ENCODE measurements at places on chromosomes 5 and 9. TPM values are rescaled to one million over a fixed set of nuclear protein-coding genes. Genes with fewer than 3 reads are reported as not detected.

- H3K4me1 ChIP-seq, result peaks cover 4% of the 10 kb centered on the region
- H3K36me3 ChIP-seq, result no peaks in the 10 kb centered on the region
- H3K27ac ChIP-seq, result no peak overlapping the region
- no peak for DNase-seq
These were observed 282.5 kb downstream of the ZSWIM6 start for GRCh38 chr5:61614606-61615005.

DNA sequence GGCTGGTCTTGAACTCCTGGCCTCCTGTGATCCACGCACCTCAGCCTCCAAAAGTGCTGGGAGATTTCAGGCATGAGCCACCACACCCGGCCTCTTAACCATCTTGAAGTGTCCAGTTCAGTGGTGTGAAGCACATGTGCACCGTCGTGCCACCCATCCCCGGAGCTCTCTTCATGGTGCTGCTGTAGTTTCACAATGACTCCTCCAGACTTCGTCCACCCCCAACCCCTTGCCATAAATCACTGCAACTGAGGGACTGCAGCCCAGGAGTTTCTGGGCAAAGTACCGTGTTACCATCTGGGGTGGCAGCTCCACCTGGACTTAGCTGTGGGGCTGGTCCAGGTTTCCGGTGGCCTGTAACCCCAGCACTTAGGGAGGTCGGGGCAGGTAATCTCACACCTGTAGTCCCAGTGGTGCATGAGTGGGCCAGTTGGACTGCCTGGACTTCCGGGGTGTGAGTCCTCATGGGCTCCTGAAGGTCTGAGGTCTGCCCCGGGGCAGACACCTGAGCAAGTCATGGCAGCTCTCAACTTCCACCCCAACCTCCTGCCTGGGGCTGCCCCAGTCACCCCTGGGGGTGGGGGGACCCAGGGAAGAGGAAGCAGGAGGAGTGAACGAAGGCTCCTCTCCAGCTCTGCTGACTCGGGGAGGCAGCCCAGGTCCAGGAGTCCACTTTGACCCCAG lies 6.6 kb upstream of the N4BP3 start:
- H3K4me3 ChIP-seq, result no peak overlapping the region
- H3K27ac ChIP-seq, result no peak overlapping the region
- H3K36me3 ChIP-seq, result no peaks in the 10 kb centered on the region
- H3K27me3 ChIP-seq, result no peaks in the 10 kb centered on the region
- peaks cover 13% of the 10 kb centered on the region for H3K4me1 ChIP-seq

DNA sequence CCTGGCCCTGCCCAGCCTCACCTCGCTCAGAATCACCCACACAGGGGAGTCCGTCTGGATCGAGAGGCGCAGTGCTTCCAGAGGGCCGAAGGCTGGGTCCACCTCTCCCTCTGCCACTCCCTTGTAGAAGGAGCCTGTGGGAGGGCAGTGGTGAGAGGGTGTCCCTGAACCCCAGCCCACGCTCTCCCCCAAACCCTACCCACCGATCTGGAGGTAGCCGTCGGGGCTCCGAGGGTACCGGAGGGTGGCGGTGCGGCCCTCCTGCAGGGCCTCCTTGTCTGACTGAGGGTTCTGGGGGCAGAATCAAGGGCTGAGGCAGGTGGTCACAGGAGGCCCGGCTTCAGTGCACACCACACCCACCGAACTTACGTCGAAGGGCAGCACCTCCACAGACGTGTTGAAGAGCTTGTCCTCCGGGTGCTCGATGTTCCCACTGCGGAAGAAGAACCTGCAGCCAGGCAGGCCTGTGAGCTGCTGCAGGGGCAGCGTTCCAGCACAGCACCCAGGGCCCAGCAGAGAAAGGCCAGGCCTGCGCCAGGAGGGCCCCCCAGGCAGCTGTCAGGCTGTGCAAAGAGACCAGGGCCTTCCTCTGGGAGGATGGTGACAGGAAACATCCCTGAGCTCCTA lies 4.5 kb downstream of the LTC4S start:
- H3K27me3 ChIP-seq, result no peaks in the 10 kb centered on the region
- peaks cover 48% of the 10 kb centered on the region for H3K36me3 ChIP-seq
- no peak overlapping the region for H3K4me3 ChIP-seq
- peaks cover 56% of the 10 kb centered on the region for H3K4me1 ChIP-seq

DNA sequence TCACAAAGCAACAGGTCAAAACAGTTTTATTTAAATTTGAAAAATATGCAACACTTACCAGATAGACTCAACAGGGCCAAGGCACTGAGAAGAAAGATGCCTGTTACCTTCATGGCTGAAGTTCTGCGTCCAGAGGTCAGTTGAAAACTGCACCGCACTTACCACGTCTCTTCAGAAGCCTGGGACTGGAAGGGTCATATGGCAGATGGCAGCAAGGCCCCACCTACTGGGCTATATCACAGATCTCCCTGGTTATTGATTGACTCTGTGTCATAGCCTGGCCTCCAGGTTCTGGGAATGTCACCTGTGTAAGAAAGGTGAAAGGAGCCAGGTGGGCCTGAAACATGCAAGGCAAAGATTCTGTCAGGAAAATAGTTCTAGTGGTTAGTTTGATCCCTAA lies at the start of gene SPINK1:
Gene SPINK1, minus strand, starts transcription at position 207 of the 400 bp plus-strand sequence. Its CDS starts 94 bp downstream, at position 113.
- no peaks in the 10 kb centered on the region for H3K4me1 ChIP-seq
- H3K36me3 ChIP-seq, result no peaks in the 10 kb centered on the region
- H3K27ac ChIP-seq, result no peak within 1 kb of the TSS
- no peak for DNase-seq
- no peak within 1 kb of the TSS for H3K4me3 ChIP-seq
- H3K27me3 ChIP-seq, result no peaks in the 10 kb centered on the region

GRCh38 chr5:1080432-1080831 lies 31.4 kb downstream of the SLC12A7 start:
- no peaks in the 10 kb centered on the region for H3K4me1 ChIP-seq
- no peak overlapping the region for H3K4me3 ChIP-seq
- no peak for DNase-seq
- no peaks in the 10 kb centered on the region for H3K27me3 ChIP-seq

GRCh38 chr5:13601112-13601511 lies 343.4 kb downstream of the DNAH5 start:
- H3K27me3 ChIP-seq, result no peaks in the 10 kb centered on the region
- no peak overlapping the region for H3K27ac ChIP-seq
- DNase-seq, result no peak

DNA sequence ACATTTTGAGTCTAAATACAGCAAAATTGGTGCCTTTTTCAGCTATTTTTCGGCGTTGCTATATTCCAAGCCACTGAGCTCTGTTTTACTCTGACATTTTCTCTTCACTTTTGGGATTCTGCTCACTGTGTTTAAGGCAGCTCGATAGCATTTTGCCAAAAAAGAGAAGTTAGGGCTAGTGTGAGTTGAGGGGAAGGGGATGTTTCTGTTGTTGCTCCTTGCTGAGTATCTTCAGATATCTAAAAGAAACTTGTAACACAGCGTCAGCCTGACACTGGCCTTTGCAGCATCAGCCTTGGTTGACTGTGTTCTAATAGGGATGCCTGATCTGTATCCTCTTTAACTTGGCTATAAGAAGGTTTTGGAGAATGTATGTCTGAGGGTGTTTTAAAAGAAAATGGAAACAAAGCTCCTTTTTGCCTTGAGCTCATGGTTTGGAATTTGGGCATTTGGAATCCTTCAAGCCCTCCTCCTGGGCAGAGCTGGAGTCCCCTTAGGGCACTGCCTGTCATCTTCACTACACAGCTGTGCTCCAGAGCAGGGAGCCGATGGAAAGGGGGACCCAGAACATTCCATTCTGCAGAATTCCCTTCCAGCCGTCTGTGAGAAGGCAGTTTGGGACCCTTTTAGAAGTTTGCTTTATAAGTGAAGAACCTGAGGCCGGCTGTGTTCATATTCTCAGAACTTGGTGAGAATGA lies 63.0 kb downstream of the EXOSC2 start:
- H3K36me3 ChIP-seq, result no peaks in the 10 kb centered on the region
- no peaks in the 10 kb centered on the region for H3K27me3 ChIP-seq
- DNase-seq, result no peak
- peaks cover 25% of the 10 kb centered on the region for H3K4me1 ChIP-seq
- H3K4me3 ChIP-seq, result no peak overlapping the region
- H3K27ac ChIP-seq, result peak overlapping the region; percentile 79

DNA sequence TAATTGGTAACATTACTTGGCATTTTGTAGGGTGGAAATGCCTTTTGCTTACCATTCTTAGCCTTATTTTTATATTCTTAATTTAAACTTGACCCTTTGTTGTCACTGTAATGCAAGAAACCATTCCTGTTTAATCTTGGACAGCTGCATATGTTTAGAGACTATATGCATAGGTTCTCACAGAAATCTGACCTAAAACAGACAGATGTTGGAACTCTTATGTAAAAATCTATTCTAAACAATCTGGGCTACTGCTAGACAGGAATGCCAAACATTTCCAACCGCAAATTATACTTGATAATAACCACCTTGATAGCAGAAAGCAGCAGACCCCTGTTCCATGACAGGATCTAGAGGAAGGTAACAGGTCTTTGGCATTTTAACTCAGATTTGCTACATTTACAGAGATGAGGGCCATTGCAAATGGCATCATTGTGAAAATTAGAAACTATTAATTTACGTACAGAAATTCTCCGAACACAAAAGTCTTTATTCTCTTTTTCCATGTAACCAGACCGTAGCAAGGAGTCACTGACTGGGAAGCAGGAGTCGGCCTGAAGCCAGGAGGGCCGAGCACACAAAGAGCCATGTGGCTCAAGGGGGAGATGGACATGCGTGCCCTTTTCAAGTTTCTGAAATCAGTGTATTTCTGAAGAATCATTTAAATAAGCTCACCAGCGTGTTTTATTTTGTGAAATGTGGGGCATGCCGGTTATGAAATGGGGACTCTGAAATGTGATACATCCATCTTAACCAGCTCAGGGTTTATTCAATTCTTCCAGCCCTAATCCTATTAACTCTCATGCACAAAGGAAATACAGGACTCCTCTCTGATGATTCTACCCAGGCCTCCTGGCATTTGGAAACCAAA lies 139.3 kb downstream of the AOPEP start:
- H3K27ac ChIP-seq, result peak overlapping the region; percentile 70
- H3K36me3 ChIP-seq, result no peaks in the 10 kb centered on the region
- H3K4me1 ChIP-seq, result peaks cover 22% of the 10 kb centered on the region
- H3K27me3 ChIP-seq, result no peaks in the 10 kb centered on the region

- H3K27ac ChIP-seq, result no peak overlapping the region
- H3K27me3 ChIP-seq, result no peaks in the 10 kb centered on the region
- DNase-seq, result no peak
- H3K4me3 ChIP-seq, result no peak overlapping the region
- H3K36me3 ChIP-seq, result no peaks in the 10 kb centered on the region
- H3K4me1 ChIP-seq, result no peaks in the 10 kb centered on the region
These were observed 324.5 kb upstream of the WWC1 start for GRCh38 chr5:167966979-167967378.

DNA sequence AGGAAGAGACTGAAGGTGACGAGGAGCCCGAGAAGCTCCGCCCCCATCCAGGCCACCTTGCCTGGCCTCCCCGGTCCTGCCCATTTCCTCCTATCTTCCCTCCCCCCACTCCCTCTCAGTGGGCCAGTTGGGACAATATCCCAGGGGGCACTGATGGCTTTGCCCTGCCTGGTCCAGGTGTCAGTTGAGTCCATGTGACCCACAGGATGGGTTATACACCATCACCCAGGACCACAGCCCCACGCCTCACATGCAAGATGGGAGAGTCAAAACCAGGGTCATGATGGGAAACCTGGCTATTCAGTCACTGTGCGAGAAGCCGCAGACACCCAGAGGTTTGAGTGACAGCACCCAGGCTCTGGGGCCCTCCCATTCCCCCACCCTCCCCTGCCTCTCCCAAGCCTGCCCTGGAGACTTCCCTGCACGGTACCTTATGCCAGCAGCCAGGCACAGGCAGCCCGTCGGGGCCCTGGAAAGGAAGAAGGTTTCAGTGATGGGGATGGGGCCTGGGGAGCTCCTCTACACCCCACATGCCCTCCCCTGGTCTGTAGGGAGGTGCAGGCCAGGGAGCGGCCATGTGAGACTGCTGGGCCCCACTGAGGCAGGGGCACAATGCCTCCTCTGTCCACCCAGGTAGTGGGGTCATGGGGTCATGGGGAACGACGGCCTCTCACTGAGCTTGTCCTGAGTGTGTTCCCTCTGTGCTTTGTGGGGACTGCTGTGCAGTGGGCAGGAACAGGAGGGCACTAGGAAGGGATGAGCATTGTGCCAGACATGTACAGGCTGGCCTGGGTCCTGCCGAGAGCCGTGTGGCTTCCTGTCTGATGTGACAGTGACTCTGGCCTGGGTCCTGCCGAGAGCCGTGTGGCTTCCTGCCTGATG lies 6.3 kb upstream of the PHYKPL start:
- H3K4me3 ChIP-seq, result no peak overlapping the region
- H3K27me3 ChIP-seq, result no peaks in the 10 kb centered on the region
- H3K4me1 ChIP-seq, result peaks cover 81% of the 10 kb centered on the region
- peak; percentile 87 for DNase-seq
- H3K36me3 ChIP-seq, result no peaks in the 10 kb centered on the region

- no peaks in the 10 kb centered on the region for H3K36me3 ChIP-seq
- no peak for DNase-seq
- H3K4me1 ChIP-seq, result no peaks in the 10 kb centered on the region
- H3K27me3 ChIP-seq, result no peaks in the 10 kb centered on the region
- no peak overlapping the region for H3K27ac ChIP-seq
These were observed 1046.9 kb upstream of the WWC1 start for GRCh38 chr5:167244583-167244982.

DNA sequence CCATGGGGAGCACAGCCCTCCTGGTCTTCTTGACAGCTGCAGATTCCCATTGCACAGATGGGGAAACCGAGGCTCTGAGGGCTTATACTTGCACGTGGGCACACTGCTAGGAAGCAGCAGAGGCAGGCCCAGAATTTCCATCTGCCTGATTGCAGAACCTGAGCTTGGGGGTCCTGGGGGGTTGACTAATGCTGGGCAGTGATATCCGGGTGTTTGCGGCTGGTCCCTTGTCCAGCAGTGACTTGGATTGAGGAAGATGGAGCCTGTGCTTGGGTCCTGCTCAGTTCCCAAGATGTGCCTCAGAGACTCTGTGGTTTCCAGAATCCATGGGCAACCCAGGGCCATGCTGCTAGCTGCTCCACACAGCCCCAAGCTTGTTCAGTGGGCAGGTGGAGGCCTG lies 91.2 kb downstream of the PHF2 start:
- H3K4me3 ChIP-seq, result no peak overlapping the region
- DNase-seq, result peak; percentile 53
- H3K4me1 ChIP-seq, result no peaks in the 10 kb centered on the region
- H3K27ac ChIP-seq, result no peak overlapping the region
- peaks cover 46% of the 10 kb centered on the region for H3K36me3 ChIP-seq

DNA sequence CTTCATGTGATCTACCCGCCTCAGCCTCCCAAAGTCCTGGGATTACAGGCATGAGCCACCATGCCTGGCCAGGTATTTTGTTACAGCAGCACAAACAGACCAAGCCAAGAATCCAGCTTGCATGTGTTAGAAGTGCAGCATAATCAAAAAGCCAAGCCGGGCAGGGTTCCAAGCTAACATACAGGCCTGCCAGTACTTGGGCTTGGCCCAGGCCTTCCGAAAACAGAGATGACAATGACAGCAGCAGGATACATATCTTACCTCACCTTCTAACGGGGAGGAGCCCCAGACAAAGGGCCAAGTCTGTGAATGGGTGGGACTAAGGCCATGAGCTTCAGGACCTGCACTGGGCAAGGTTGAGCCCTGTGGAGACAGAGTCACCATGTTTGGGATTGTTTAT lies 91.4 kb upstream of the ZNF462 start:
- no peaks in the 10 kb centered on the region for H3K27me3 ChIP-seq
- DNase-seq, result no peak
- no peaks in the 10 kb centered on the region for H3K4me1 ChIP-seq
- no peak overlapping the region for H3K27ac ChIP-seq
- no peak overlapping the region for H3K4me3 ChIP-seq

The SMARCA2 gene
- 163 TPM for total RNA-seq

The SH3TC2 gene
- 1.2 TPM for total RNA-seq

The LIFR gene
- 163 TPM for total RNA-seq

The IRGM gene
- total RNA-seq, result 1.5 TPM

The TSLP gene
- 1.1 TPM for total RNA-seq

The FGD3 gene
- total RNA-seq, result 86.9 TPM

The CBY3 gene
- not detected for total RNA-seq

The VAV2 gene
- 31.4 TPM for total RNA-seq

The C5orf52 gene
- total RNA-seq, result not detected

Measured in spleen (tissue), 13 donors.